Right lobe of liver (tissue), 6 donors: ENCODE measurements at places on chromosomes 2 and 18.

DNA sequence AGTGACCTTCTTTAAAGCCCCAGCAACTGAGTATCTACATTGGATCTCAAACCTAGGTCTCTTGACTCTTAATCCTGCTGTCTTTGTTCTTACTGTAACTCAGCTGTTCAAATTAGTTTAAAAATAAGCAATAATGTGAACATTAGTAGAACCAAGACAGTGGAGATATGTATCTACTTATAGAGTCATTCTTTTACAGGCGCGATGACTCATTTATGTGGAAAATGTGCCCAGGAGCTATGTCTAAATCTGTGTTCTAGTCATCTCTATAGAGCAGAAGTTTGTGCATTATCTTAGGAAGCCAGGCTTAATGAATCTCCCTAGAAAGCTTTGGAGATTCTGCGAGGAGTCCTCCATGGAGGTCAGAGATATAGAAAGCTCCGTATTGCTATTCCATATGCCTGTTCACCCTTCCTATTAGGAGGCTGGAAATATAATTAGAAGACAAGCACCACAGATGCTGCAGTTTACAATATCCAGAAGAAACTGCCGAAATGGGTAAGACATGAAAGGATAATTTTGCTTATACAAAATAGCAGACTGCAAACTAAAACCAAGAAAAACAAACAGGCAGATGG, 211.6 kb downstream of the TRIB2 start:
- DNase-seq, result no peak

DNA sequence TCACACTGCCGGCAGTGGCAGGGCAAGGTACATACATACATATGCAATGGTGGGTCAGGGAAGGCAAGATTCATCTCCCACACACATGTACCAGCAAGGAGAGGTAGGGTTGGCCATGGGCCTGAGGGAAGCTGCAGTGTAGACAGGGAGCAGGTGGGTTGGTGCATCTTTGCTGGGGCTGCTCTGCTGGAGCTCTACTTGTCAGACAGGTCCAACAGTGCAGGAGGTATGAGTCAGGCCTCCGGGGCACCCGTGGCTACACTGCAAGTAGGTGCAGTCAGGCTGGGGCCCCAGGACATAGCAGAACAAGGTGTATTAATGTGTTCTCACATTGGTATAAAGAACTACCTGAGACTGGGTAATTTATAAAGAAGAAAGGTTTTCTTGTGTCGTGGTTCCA, 281.1 kb upstream of the COL3A1 start:
- DNase-seq, result no peak

- no peak for DNase-seq
Measured at GRCh38 chr2:182611009-182611408, 105.0 kb upstream of the DNAJC10 start.

- no peak for DNase-seq
Measured at GRCh38 chr18:34744569-34744968, 34.5 kb downstream of the DTNA start.

DNA sequence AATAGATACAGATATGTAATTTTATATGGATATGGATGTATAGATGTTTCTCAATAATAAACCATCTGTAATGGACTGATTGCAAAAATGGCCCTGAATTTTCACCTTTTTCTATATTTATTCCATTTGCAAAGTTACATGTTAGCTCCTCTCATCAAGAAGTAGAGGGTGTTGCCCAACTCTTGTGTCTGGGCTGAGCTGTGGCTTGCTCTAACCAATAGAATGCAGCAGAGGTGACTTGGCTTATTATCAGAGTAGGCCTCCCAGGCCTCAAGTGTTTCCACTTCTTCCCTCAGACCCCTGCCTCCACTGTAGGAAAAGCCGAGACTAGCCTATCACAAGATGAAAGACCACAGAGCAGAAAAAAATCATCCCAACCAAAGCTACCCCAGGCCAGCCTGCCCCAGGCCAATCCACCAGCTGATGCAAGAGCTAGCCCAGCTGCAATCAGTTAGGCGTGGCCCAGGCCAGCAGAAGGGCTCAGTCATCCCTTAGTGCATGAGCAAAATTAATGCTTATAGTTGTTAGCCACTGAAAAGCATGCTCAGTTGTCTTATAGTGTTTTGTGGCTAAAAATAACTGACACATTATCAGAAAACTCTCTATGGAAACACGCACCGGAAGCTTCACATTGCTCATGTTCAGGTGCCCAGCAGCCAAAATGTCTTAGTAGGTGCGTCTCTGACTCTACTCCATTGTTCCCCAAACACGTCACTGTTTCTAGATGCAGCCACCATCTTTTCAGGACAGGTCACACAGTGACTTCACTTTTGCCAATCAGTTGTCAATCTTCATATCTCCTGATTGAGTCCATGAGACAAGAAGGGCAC, 464.0 kb downstream of the FBXO15 start:
- no peak for DNase-seq

DNA sequence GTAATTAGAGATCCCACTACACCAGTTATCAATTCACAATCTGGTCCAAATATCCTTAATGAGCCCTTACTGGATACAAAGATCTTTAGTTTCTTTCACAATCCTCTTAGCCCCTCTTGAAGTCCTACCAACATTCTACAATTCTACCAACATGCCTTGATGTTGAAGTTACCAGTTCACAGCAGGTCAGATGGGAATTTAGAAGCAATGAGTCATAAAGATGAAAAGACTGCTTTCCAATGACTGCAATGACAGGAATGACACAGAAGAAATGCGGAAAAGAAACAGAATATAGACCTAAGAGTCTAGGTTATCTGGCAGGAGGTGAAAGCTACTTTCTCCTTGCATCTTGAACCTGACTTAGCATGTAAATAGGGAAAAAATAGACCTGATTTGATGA, 24.5 kb downstream of the RTTN start:
- DNase-seq, result no peak

DNA sequence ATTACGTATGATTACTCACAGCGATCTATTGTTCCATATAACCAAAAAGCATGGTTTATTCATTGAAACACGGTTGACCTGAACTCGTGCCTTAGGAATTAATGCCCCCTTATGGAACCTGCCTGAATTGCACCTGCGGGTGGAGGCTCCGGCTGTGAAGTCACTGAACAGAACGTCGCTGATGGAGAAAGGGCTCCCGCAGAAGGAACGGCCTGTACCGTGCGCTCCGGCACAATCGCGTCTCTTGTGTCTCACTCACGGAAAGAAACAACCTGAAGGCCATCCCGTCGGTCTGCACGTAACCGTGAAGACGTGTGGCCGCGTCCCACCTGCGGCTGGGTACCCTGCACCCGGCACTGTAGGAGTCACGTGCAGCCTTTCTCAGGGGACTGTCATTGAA, 133.1 kb downstream of the NFATC1 start:
- peak; percentile 55 for DNase-seq

DNA sequence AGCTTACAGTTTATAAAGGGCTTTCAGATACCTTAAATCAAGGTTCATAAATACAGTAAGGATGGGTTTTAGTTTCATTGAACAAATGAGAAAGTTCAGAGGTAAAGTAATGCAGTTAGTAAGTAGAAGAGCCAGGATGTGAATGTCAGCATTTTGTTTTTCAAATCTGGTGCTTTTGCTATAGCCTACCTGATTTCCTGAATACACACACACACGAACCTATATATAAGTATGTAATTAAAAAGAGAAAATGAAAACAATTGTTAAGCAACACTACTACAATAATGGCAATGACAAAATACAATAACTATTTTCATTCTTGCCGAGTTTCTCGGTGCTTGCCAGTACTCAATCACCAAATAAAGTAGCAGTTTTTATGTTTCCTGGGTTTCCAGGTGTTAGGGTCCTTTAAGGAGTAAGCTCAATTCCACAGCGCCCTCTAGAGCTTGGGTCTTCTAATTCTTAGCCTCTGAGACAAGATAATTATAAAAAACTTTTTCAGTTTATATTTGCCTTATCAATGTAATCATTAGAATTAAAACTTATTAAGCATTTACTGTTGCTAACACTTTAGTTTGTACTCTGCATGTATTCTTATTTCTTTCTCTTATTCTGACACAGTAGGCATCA, 512.9 kb upstream of the ACVR2A start:
- no peak for DNase-seq

- no peak for DNase-seq
Measured at GRCh38 chr2:179985163-179985820, 21.8 kb downstream of the CWC22 start.

DNA sequence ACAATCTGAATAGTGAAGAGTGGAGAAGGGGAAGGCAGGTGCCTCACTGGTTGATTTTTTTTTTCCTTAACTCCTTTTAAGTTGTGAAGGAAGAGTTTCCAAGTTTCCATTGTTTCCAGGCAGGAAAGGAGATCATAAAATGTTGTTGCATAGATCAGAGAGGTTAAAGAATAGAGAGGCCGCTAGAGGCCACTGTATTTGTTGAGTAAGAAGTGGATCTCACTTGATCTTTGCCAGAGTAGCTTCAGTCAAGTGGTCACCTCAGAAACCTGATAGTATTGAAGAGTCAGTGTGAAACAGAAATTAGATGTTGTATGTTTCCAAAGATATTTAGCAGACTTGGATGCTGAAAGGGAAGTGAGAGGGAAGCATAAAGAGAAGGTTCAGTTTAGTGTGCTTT, 17.6 kb downstream of the CTNNA2 start:
- no peak for DNase-seq

GRCh38 chr2:189870381-189871085, 86.3 kb downstream of the PMS1 start:
- no peak for DNase-seq

DNA sequence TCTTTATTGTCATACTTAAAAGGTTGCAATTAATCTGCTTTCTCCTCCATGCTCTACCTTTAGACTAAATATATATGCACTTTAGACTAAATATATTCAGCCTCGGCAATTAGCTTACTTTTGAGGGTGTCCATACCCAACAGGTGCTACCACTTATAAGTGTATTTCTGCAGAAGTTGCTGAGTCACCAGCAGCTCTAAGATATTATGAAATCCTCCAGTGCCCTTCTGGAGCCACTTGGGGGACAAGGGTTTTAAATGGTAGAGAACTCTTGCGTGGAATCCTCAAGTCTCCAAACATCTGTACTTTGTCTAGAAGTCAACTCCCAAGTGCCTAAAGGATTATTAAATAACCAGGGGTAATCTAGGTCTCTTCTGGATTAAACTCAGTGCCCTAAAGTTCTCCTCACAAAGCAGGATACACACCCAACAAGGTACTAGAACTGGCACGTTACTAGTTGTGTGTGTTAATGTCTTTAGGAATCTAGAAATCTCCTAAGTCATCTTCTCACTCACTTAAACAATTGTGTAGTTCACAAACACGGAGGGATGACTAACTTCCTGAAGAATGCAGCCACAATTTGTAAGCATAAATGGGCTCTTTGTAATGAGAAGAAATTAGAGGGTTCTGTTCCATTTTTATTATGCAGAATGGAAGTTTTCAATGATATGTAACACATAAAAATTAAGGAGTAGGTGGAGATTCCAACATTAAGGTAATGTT, 159.7 kb downstream of the CD226 start:
- DNase-seq, result no peak

DNA sequence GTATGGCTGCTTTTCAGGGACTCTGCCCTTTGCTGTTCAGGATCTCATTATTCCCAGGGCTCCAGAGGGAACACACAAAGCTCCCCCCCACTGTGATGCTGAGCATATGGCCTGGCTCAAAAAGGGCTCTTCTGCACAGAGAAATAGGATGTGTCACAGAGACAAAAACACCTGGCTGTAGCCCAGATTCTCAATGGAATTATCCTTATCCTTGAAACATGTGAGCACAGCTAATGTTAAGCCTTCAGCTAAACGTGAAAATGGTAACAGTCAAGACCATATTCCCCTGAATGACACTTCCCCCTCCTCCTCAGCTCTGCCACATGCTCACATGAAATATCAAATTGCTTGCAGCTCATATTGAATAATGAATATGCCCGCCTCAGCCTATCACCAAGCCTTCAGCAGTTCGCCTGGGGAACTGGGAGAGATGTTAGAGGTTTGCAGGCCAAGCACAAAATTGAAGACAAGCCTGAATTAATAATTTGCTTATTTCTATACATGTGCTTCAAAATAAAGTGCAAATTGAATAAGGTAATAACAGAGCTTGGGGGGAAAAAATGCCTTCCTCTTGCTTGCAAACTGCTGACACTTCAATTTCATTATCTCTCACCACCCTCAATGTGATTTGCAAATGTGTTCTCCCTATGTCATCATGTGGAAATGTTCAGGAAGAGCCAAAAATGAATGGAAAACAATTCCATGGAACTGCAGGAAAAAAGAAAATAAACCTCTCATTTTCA, 181.0 kb upstream of the HNRNPA3 start:
- DNase-seq, result no peak

DNA sequence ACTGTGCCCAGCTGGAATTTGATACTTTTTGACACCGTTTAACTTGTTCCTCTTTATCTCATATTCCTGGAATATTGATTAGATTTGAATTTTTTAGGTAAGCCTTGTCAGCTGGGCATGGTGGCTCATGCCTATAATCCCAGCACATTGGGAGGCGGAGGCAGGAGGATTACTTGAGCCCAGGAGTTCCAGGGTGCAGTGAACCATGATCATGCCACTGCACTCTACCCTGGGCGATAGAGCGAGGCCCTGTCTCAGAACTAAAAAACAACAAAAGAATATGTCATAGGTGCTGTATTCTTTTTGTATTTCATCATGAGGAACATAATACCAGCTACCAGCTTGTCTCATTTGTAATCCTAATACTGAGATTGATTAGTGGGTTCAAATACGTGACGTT, 90.3 kb downstream of the ZNF532 start:
- DNase-seq, result no peak

DNA sequence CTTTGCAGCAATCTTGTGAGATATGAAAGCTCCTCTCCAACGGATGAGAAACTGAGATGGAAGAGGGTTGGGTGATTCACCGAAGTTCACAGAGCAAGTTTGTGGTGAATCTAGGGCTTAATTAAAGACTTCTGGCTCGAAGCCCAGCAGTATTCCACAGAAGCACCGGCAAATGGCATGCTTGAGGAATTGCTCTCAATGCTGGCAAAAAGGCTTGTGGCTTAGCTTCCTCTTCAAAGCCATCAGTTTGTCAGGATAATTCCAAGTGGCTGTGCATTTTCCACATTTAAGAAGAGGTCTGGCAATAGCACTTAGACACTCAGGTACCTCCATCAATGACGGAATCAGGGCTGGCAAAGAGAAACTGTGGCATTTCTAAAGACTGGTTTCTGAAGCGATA, 98.7 kb upstream of the SLC66A3 start:
- no peak for DNase-seq

- no peak for DNase-seq
Measured at GRCh38 chr2:109304242-109304641, 175.2 kb downstream of the SH3RF3 start.

GRCh38 chr18:80228051-80228848, 19.1 kb downstream of the PARD6G start:
- DNase-seq, result no peak

DNA sequence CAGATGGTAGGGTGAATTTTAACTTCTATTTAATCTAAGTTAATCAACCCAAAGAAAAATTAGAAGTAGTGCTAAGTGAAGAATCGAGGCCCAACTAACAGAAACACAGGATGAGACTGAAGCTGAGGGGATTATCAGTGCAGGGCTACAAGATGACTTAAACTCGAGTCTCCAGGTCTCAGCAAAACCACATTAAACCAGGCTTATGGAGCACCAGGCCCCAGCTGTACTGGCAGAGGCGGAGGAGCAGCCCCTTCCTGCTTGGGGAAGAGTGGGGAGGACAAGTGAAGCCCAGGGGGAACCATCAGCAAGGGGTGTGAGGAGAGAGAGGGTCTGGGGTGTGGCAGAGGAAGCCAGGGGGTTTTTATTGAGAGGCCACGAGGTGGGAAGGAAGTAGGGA, 135.9 kb upstream of the EPAS1 start:
- DNase-seq, result no peak
